ENCODE measurements at places on chromosomes 2 and 18.

DNA sequence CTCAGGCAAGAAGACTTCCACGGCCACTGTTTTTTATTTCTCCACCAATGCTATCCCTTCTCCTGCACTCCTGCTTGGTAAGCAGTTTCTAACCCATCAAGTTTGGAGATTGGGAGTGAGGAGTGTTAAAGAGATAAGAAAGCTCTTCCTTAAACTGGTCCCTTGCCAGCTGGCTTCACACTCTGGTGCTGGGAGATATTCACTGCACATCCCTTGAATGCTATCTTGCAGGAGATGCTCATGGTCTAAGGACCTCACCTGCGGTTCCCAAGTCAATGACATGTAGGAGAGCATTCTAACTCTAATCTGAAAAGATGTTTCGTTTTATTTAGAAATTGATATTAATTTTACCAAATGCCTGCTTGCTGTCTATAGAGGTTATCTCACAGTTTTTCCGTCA is 28.2 kb upstream of the CYRIA start:
- no peak for DNase-seq

GRCh38 chr2:157254041-157254440 is 3.5 kb upstream of the GALNT5 start:
- no peak for DNase-seq

- no peak for DNase-seq
Measured at GRCh38 chr2:41283079-41283775, 764.6 kb upstream of the PKDCC start.

DNA sequence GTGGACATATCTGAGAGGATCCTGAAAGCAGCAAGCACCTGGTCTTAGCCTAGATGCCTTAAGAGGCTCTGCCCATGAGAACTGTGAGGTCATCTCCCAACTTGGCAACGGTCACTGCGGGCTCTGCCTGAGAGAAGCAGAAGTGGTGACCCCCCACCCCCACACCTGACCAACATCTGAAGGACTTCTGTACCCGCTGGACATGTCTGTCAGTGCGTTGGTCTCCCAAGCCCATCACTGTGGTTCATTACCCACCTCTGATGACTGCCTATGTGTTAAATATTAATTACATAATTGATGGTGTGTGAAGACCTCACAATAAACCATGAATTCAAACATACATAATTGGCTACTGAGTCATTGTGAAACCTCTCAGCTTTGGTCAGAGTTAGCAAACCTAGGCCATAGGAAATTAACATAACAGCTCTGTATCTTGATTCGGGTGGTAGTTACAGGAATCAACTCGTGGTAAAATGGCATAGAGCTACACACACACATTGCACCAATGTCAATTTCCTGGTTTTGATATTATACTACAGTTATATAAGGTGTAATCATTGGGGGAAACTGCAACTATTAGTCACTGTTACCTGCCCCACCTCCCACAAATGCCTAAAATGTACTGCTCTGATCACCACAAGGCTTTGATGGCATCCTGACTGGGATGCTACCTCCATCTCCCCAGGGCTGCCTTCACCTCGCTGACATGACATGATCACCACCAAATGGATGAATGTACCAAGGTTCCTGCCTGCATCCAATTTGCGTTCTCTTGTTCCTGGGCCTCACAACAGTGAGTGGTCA is 4.3 kb upstream of the GALNT1 start:
- DNase-seq, result no peak

DNA sequence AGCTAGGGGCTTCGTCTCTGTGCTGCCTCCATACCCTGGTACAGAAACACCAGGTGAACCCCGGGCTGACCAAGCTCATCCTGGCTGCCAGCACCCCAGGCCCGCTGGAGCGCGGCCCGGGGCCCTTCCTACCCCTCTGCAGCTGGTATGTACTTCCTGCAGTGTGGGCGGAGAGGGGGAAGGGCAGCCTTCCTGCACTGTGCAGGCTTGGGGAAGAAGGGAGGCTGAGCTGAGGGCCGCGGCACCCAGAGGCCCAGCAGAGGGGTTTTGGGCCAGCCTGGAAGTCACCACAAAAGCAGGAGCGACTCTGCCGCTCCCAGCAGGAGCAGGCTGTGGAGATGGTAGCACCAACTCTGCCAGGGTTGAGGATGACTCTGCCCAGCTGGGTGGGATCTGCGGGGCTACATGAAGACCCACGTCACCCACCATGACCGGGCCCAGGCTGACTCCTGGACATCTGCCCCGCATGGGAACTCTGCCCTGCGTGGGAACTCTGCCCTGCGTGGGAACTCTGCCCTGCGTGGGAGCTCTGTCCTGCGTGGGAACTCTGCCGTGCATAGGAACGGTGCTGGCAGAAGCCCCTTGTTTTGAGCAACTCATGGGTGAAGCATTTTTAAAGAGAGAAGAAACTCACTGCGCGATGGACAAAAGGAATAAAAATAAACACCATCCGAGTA is 273.3 kb downstream of the NDUFA10 start:
- DNase-seq, result no peak

- DNase-seq, result no peak
Measured at GRCh38 chr18:79902640-79903039, 48.8 kb downstream of the SLC66A2 start.

DNA sequence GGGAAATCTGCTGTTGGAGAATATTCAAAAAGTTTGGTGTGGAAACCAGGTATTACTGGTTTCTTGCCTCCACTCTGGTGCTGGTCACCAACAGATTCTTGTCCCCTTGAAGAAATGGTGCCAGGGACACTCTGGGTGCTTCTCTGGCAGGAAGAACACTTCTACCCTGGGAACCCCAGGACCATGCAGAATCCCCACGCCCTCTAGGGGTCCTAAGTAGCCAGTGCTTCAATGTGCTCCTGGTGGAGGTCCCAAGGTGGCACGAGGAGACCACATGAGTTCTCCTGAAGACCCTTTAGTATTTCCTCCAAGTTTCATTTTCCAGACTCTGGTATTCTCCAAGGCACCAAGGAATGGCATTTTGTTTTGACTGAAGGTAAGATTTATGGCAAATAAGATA is 380.6 kb downstream of the TSN start:
- DNase-seq, result peak; percentile 6

DNA sequence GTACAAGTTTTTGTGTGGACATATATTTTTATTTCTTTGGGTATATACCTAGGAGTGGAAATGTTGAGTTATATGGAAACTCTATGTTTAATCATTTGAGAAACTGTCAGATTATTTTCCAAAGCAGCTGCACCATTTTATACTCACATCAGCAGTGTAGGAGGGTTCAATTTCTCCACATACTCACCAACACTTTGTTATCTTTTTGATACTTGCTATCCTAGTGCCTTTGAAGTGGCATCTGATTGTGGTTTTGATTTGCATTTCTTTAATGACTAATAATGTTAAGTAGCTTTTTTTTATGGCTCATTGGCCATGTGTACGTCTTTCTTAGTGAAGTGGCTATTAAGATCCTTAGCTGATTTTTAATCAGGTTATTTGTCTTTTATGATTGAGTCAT is 64.7 kb upstream of the SLC8A1 start:
- DNase-seq, result no peak

- no peak for DNase-seq
Measured at GRCh38 chr2:10303181-10303693, 533 bp downstream of the HPCAL1 start.

DNA sequence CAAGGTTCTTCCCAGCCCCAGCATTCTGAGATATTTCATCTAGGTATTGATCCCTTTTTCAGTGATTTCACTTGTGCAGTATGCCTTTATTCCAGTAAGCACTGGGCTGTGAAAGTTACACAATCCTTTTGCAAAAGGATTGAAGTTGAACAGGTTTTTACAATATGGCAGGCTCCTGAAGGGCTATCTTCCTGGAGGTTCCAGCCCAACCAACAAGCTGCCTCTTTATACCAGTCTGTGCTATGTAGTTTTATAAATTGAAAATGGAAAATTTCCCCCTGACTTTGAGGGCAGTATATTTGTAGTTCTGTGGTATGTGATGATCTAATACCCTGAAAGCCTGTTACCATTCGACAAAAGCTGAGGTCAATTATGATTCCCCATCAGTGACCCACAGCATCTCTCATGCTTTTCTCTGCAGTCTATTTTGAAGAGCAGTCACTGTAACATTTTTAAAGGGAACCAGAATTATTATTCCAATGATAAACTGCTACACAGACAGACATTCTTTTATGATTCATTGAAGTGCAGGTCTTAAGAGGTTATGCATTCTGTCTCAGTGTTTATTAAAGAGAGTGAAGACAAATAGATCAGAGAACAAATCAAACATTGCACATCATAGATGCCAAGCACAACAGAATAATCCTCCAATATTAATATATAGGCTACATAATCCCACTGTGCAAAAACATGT is 35.2 kb upstream of the STPG4 start:
- DNase-seq, result no peak

DNA sequence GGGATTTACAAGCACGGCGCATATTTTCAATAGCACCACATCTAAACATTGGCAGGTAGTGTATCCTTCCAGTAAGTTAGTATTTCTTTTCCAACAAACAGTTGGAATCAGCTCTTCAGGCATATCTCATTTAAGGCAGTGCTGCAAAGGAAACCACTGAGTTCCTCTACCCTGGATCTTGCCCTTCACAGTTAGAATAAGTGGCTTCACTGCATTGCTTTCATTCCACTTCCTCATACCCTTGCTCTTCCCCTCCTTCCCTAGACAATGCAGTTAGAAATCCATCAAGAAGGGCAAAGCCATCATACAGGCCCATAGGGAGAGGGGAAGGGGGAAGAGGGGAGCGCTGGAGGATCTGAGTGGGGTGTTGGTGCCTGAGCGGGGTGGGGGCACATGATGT is 173.7 kb downstream of the FBXO15 start:
- DNase-seq, result no peak

GRCh38 chr18:58580078-58580477 is 48.8 kb downstream of the ALPK2 start:
- DNase-seq, result no peak

GRCh38 chr2:48339451-48339850 is 190.5 kb upstream of the STON1 start:
- no peak for DNase-seq

- no peak for DNase-seq
Measured at GRCh38 chr2:24337890-24338289, 22.4 kb downstream of the ITSN2 start.

GRCh38 chr2:203225423-203226039 is 13.3 kb upstream of the CYP20A1 start:
- no peak for DNase-seq

DNA sequence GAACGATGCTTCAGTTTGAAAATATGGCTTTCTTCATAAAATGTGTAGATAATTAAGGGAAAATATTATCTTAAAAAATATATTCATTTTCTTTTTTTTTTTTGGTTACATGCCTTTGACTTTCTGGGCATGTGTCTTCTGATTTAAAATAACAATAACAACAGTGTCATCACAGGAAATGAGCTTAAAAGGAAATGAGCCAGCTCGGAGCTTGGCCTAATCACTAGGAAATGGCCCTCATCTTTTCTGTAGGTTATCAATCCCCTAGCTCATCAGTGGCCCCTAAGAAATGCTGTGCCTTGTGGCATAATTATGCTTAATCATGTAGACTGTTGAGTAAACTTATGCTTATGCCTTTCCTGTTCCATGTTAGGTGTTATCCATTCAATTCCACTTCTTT is 141.8 kb upstream of the FHL2 start:
- no peak for DNase-seq

- no peak for DNase-seq
Measured at GRCh38 chr18:6885006-6885481, 155.5 kb downstream of the ARHGAP28 start.

GRCh38 chr2:108348816-108349570 is 28.8 kb upstream of the SULT1C4 start:
- no peak for DNase-seq

DNA sequence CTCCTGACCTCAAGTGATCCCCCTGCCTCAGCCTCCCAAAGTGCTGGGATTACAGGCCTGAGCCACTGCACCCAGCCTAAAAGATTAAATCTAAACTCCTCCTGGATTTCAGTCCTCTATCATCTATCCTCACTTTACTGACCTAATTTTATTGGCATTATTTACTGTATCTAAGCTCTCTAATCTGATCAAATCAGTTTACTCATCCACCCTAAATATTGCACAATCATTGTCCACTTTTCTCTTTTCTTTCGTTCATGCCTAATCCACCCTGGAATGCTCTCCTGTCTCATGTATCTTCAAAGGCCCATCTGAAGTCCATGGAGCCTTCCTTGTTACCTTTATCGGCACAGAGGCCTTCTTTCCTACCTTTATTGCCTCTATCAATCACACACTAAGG is 31.6 kb upstream of the GPR155 start:
- DNase-seq, result no peak

DNA sequence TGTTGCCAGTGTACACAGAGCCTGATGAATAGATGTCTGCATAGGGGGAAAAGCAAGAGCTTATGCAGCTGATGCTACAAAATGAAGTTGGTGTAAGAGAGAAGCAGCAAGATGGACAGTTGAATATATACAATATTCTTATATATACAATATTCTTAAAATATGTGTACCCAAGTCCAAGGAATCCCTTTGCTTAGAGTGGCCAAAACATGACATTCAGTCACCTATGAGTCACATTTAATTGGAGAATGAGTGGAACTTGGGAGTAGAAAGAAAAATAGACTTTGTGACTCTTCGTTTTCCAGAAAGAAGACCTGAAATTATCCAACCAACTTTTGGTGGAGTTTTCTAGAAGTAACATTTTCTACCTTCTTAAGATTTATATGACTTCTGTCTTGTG is 81.8 kb downstream of the SCN9A start:
- no peak for DNase-seq

DNA sequence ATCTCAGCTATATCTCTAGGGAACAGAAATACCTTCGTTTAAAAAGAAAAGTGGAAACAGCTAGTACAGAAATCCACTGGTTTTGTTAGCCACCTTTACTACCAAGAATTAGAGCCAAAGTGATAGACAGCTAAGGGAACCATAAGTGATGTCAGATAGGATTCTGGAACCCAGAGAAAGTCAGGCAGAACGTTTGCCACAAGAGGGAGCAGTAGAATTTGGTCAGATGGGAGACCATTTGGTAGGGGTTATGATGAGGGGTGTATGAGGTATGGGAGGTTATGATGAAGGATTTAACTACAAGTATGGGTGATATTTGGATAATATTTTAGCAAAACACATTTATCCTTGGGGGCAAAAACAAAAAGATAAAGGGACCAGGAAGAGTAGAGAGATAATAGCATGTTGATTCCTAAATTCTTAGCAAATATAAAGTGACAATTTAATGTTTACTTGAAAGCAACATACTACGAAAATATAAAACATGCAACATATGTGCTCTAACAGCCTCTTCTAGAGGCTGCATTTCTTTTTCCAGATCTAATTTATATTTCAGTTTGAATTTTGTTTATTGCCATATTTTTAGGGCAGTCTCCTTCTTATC is 3.3 kb downstream of the SLC8A1 start:
- no peak for DNase-seq

- no peak for DNase-seq
Measured at GRCh38 chr2:161992531-161992930, 81.5 kb downstream of the DPP4 start.

DNA sequence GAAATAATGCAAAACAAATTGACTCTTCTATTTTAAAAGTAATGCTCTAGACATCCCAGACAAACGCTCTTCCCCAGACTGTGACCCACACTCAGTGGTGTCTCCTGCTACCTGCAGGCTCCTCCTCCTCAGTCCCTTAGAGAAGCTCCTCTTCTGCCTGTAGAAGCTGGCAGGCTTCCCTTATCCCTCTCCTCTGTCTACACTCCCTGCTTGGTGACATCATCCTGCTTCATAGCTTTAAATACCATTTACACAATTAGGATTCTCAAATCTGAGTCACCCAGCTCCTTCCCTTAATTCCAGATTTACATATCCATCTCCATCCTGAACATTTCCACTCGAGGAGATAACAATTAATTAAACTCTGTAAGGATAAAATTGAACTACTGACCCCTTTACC is 167.9 kb downstream of the FBXO15 start:
- peak; percentile 45 for DNase-seq

Measured in amniotic stem cell (primary cell).